H1 (cell line): ENCODE measurements at places on chromosomes 16 and 17. TPM values are rescaled to one million over a fixed set of nuclear protein-coding genes. Genes with fewer than 3 reads are reported as not detected.

GRCh38 chr17:64984851-64985521 lies 65.7 kb upstream of the LRRC37A3 start:
- no peak for DNase-seq

DNA sequence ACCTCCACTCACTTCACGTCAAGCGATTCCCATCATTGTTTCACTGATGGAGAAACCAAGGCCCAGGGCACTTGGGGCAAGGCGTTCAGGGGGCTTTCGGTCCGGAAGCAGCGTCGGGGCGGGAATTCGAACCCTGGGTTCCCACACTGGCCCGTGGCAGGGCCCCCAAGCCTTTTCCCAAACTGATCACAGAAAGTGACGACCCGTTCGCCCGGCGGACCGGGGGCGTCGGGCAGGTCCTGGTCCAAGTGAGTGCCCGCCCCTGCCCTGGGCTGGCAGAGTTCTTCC lies 856 bp upstream of the MON1B start:
- no peak for DNase-seq

Gene FBXW10
- not detected in 2 replicates for total RNA-seq

Gene ZFHX3
- total RNA-seq, result 0.90 and 0.99 TPM in 2 replicates

Gene RNF112
- 2.2 and 2.3 TPM in 2 replicates for total RNA-seq

Gene RPL13
- 2,162 and 2,205 TPM in 2 replicates for total RNA-seq

Gene KRT9
- not detected in 2 replicates for total RNA-seq

Gene RRAD
- total RNA-seq, result not detected in 2 replicates

Gene NPIPA8
- 0.98 and 1.1 TPM in 2 replicates for total RNA-seq
